ENCODE measurements at places on chromosomes 6 and 20.

DNA sequence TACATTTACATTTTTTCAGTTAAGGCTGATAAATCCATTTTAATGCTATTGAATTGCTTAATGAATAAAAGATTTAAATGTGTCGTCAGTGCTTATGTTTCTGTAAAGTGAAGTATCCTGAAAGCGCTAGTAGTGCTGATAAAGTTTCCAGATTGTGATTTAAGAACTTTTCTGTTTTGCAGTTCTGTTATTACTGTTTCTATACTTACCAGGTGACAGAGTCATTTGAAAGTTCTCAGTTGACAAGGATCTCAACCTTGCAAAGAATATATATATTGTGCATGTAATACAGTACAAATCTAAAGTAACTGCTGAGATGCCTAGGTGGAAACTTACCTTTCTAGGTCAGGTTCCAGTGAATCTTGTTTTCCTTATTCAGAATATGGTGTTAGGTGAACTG is 201.8 kb downstream of the ARID1B start:
- no peak for DNase-seq

- peak; percentile 9 for DNase-seq
Observed at GRCh38 chr6:97049253-97050011, 124.9 kb downstream of the KLHL32 start.

GRCh38 chr6:160986851-160987250 is 4.7 kb upstream of the MAP3K4 start:
- DNase-seq: no peak

DNA sequence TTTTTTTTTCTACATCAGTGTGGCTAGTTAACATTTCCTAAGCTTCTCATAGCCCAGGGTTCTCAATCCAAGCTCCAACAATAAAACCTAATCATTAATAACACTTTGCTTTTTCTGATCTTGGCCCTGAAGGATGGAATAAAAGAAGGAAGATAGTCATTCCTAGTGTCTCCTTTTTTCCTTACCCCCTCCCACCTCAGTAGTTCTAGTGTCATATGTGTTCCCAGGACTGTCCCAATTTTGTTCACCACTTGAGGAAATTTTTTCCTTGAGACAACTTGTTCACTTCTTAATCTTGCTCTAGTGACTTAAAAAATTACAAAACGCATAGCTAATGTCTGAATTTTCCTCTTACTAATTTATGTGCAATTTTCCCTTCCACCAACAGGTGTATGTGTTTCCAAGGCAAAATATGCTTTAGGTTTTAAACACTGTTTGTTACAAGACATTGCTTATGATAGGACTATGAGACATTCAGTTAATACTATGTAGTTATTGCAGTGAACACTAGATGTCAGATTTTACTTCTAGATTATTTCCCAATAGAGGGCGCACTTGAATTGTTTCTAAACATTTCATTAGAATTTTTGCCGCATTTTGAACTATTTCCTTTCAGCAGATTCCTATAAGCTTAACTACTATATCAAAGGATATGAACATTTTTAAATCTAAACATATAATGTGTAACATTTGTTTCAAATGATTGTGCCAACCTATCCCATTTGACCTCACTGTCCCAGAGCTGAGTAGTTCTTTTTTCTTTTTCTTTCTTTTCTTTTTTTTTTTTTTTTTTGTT is 18.5 kb upstream of the C6orf141 start:
- DNase-seq: no peak

GRCh38 chr20:44040202-44040915 is 125.7 kb downstream of the TOX2 start:
- no peak for DNase-seq
